Activated T-helper 1 cell treated with anti-CD3 and anti-CD28 coated beads, Interleukin-2, amount 50 U/mL, for 16 hours (primary cell): ENCODE measurements at places on chromosomes 16 and 17.

DNA sequence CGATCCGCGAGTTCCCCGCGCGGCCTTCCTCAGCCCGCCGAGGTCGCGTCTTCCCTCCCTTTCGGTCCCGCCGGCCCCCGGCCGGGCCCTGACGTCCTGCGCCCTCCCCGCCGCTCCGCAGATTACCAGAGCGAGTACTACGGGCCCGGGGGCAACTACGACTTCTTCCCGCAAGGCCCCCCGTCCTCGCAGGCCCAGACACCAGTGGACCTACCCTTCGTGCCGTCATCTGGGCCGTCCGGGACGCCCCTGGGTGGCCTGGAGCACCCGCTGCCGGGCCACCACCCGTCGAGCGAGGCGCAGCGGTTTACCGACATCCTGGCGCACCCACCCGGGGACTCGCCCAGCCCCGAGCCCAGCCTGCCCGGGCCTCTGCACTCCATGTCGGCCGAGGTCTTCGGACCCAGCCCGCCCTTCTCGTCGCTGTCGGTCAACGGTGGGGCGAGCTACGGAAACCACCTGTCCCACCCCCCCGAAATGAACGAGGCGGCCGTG, 5.4 kb downstream of the LHX1 start:
- DNase-seq, result no peak

DNA sequence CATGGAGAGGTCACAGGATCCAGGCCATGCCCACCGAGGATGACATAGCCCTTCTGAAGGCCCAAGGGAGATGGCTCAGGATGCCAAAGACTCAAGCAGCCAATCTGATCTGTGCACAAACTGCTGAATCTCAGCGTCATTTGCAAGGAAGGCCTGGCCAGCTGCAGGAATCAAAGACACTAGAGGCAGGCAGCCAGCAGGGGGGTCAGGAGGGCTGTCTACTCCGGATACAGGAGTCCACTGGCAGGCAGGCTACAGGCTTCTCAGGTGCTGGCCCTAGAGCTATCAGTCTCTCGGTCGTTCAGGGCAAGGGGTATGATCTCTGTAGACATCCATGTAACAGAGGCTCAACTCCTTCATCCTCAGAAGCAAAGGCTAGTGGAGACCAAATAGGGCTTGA, 1735.3 kb downstream of the TP53TG3F start:
- no peak for DNase-seq

GRCh38 chr17:7932949-7933348, 943 bp downstream of the CNTROB start:
- no peak for DNase-seq

DNA sequence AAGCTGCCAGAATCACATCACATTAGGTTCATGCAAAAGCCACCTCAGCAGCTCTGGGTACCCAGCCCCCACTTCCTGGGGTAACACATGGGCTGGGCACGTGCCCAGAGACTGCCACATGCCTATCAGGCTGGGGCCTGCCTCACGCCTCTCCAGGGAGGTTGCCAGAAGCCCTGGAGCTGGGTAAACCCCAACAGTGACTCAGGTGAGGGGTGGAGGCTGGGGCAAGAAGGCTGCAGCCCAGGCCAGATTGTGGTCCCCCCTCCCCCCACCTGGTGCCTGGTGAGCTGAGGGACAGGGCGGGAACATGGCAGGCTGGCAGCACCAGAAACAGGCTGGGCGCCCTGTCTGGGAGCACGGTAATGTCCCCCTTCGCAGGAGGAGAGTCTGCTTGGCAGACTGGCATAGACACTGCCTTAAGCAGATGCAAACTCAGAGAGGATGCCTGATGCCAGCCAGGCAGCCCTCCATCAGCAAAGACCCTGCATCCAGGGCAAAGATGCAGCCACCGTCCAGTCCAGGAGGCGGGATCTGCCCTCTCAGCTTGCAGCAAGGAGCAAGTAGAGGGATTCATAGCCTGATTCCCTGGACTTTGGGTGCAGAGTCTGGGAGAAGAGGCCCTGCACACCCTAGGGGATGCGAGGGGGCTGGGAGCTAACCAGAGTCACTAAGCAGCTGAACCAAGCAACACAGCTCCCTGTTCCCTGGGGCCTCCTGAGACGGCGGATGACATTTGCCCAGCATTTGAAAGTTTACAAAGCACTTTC, 28.8 kb downstream of the NGFR start:
- no peak for DNase-seq

DNA sequence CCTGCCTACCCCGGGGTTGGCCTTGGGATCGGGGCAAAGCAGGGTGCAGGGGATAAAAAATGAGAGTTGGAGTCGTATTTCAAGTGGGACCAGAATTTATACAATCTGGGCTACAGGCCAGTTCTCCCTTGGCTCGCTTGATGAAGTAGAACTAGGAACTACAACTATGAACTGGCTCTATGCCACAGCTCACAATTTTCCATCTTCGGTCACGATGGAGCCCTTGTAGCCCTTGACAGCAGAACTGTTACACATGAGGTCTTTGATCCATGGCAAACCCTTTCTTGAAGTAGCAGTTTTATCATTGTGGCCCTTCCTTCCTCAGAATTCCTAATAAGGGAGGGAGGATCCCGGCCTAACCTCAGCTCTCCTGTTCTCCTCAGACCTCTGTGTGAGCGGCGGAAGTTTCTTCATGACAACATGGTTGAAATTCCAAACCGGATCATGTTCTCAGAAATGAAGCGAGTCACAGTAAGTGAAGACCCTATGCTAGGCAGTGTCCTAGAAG, 17.1 kb downstream of the LIG3 start:
- no peak for DNase-seq

DNA sequence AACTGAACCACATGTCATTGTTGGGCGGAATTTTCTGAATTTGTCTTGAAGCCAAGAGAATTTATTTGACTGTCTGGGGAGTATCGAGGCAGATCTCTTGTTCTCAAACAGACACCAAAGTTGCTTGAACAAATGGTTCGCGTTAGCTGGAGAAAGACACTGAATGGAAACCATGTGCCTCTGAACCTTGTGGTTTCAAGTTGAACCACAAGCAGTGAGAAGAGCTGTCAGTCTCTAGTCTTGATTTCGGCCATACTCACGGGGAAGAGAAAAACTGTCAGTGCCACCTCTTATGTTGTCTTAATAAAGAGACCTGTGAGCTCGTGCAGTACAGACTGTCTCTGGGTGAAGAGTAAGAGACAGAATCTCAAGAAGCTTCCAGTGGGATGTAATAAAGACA, 886.5 kb upstream of the SOX9 start:
- no peak for DNase-seq

GRCh38 chr17:30547778-30548573, 70.8 kb downstream of the GOSR1 start:
- DNase-seq, result no peak

DNA sequence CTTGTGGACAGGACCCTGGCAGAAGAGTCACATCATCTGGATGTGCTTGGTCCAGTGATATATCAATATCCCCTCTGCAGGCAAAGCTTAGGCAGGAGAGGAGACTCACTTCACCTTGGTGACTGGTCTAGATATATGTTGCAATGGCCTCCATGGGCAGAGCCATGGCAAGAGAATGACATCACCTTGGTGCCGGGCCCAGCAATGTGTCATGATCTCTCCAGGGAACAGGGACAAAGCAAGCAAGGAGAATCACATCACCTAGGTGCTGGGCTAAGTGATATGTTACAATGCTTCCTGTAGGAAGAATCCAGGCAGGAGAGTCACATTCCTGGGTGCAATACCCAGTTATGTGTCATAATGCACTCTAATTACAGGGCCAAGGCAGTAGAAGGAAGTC, 2106.2 kb downstream of the TP53TG3F start:
- DNase-seq, result no peak

GRCh38 chr16:79713609-79714309, 113.2 kb upstream of the MAF start:
- no peak for DNase-seq

DNA sequence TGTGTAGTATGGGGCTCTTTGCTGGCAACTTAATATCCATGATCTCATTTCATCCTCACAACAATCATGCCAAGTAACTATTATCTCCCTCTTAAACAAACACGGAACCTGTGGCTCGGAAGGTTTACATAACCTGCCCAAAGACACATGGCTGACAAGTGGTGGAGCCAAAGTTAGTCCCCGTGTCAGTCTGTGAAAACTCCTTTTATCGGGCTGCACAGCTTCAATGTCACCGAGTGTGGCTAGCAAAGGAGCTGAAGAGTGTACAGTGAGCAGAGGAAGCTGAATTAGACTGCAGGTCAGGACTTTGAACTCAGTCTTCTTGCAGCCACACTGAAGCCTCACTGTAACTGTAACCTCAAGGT, 80.3 kb downstream of the PARN start:
- DNase-seq, result no peak

- peak; percentile 26 for DNase-seq
These were observed 186.7 kb downstream of the MSI2 start for GRCh38 chr17:57442914-57443571.

DNA sequence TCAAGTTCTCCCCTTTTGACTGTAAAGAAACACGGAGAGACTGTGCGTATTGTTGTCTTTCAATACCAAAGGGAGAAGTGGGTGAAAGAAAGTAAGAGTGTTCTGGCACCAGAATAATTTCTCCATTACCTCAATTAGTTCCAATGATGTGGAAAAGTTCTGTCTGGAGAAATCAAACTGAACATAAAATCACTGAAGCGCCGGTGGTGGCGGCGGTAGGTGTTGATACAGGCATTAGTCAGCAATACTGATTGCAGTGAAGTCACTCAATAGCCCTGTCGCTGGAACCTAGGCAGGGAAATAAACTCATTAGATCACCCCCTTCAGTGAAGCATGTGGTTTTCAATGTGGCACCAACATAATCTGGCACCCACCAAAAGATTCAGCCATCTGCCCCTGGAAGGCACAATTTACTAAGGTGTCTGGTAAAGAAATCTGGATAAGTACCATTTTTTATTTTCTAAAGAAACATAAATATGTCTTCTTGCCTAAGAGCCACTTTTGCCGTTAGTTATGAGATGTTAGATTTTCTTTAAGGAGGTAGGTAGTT, 274.2 kb upstream of the SOX9 start:
- DNase-seq, result no peak

- DNase-seq, result no peak
These were observed 7.5 kb downstream of the SCIMP start for GRCh38 chr17:5226940-5227878.

DNA sequence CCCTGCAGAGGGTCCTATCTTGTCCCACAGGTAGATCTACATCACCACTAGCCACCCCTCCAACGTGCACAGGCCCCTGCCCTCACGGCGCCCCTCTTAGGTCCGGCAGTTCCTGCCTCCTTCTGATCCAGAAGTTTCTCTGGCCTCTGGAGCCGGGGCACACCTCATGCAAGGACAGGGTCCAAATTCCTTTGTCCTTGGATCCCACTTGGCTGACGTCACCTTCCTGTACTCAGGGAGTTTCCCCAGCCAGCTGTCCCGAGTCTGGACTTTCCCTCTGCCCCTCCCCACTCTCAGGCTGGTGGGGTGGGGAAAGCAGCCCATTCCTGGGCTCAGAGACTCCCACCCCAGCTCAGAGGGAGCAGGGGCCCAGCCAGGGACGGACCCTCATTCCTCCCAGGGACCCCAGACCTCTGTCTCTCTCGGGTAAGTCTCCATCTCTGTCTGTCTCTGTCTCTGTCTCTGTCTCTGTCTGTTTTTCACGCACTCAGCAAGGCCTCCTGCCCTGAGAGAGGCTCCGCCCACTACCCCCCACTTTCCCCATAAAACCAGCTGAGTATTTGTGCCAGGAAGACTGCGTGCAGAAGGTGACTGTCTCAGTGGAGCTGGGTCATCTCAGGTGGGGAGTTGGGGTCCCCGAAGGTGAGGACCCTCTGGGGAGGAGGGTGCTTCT, at the start of gene IL32:
Gene IL32, plus strand, starts transcription at position 572 of the 673 bp plus-strand sequence. CDS start 172 bp downstream, outside the sequence.
- DNase-seq, result peak; percentile 51

- DNase-seq, result no peak
These were observed 58.4 kb downstream of the TMEM100 start for GRCh38 chr17:55664287-55664686.
